ENCODE measurements at places on chromosomes 7 and 10.

GRCh38 chr10:102384053-102384452 is 11.5 kb upstream of the NFKB2 start:
- DNase-seq, result no peak

DNA sequence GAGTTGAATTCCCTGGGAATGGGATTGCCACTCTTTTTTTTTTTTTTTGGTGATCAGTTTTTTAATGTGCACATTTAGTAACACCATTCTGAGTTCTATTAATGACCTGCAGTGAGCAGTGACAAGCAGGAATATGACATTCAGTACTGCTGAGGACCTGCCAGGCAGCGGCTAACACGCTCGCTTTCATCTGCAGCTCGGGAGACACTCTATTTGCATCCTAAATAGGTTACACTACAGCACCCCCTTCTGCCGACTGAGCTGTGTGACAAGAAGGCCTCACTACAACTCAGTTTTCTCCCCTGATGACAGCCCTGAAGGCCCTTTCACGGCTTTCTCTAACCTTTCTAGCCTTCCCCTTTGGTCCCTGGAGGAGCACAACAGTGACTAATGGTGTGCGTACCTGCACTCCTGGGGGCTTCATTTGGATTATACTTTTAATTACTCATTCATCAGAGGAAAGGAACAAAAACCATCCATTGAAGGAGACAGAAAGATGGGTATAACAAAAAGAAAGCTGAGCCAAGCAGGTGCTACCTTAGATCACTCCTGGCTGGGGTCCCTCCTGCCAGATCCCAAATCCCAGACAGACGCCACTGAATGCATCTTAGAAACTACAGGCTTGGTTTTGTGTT is 872.4 kb downstream of the LRMDA start:
- DNase-seq, result peak; percentile 65

DNA sequence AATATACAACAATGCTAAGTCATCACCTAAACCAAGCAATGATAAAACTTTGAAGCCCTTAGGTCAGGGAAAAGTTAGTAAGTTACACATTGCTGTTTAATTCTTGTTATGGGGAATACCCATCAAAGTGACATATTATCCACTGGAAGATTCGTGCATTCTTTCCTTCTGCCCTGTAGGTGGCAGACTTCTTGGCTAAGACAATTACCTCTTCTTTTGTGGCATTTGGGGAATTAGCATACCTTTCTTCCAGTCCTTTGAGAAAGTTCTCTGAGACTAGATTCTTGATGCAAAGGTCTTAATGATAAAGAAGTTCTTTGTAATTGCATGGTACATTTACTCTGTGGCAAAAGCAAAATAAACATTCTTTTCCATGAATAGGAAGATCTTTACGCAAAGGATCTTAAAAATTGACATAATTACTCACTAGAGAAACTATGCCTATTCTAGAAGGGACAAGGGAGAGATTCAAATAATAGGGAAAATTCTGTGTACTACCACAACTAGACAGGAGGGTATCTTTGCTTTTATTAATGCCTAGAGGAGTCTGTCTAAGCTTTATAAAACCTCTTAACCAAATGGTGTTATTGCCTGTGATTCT is 395.9 kb downstream of the GRM8 start:
- peak; percentile 33 for DNase-seq

- peak; percentile 35 for DNase-seq
Measured at GRCh38 chr10:27998178-27998953, 513 bp downstream of the ODAD2 start.

DNA sequence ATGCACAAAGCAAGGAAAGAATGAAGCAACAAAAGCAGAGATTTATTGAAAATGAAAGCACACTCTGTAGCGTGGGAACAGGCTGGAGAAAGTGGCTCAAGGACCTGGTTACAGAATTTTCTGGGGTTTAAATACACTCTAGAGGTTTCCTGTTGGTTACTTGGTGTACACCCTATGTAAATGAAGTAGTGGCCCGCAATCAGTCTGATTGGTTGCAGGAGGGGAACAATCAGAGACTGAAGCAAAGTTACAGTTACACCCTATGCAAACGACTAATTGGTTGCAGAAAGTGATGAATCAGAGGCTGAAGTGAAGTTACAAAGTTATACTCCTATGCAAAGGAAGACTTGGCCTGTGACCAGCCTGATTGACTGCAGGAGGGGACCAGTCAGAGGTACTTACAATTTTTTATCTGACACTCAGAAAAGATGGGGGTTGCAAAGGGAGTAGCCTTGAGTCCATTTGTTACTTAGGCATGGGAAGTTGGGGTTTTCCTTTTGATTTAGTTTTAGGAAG is 3.6 kb upstream of the MTPN start:
- DNase-seq, result peak; percentile 20

DNA sequence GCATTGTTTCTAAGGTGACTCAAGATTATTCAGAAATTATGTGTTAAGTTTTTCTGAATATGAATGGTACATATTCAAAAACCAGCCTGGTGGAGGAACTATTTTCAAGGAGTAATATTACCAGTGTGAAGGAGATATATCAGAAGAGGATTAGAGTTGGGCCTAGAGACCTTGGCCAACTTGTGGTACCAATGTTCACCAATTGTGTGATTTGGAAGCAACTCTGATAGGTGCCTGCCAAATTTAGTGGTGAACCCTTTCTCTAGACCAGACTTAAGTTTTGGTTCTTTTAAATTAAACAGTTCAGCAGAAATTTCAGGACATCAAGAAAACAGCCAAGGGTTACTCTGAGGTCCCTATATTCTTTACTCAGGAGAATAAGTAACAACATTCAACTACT is 88.6 kb downstream of the RNLS start:
- DNase-seq, result no peak

DNA sequence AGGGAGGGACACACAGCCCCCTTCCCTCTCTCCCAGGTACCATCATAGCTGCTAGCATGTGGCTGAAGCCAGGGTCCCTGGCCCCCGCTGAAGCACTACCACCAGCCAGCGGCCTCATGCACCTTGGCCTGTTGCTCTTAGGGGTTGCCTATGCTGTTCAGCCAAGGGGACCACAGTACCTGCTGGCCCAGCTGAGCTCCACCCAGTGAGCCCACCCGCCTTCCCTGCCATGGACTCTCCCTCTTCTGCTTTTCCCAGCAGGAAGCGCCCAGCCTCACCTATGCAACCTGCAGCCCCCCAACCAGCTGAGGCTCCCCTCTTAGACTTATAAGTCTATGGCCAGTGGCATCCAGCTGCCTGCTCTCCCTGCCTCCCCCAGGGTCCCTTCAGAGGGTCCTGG is 8.7 kb upstream of the MTPAP start:
- no peak for DNase-seq

DNA sequence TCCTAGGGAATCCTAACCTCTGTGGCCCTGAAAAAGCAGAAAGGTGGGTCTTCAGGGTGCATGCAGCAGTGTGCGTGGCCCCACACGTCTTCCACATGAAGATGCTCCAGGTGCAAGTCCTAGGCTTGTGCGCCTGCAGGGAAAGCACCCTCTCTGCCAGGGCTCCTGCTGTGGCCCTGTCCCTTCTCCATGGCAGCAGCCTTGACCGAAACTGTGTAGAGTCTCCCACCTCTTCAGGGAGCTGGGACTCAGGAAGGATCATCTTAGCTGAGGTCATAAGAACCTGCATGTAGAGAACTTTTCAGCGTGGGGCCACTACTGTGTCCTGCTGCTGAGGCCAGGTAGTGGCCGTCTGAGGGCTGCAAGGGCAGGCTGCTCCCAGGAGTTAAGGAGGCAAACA is 6.3 kb upstream of the CSGALNACT2 start:
- no peak for DNase-seq

DNA sequence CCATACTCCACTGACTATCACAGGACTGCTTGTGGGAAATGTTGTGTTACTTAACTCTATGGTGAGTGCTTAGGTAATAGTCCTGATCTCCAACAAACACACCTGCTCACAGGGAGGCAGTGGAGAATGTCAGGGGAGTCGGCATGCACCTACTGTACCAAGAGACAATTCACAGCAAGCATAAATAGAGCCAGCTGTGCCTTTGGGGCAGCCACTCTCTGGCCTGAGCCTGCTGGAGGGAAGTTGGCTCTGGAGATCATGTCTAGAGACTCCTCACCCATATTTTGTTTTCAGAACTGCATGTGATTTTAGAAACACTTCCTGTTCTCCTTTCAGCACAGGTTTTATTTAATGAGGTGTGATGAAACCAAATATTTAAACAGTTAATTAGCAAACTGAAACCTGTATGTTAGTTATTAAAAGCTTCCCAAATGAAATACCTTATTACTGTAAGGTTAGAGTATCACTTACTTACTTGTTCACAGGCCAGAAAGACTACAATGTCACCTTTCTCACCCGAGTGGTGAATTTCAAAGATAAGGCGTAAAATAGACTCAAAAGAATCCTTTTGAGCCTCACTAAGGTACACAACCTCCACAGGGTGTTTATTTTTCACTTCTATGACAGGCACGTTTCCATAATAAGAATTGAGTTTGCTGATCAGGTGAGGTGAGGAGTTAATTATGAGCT is 21.8 kb downstream of the DHX32 start:
- no peak for DNase-seq

Data from lung microvascular endothelial cell (primary cell).